ENCODE measurements at places on chromosomes 6 and 20. TPM values are rescaled to one million over a fixed set of nuclear protein-coding genes. Genes with fewer than 3 reads are reported as not detected.

DNA sequence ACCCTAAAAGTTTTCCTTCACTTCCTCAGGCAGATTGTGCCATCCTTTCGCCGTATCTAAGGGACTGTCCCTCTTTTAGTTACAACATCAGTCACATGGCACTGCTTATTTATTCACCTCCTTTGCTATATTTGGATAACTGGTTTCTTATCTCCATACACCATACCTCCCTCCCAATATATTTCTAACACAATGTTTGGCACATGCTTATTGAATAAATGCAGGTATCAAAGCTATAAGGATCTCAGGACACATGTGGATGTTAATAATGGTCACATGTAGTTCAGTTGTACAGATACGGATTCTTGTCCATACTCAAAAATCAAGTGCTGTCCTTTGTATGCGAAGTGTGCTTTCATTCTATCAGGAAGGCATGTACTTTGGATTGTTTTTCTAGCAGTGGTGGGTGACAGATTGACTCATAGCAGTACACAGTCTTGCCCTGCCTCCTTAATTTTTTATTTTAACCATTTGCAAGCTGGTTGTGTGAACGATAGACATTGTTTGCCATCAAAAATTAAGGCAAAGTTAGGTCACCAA is 407.1 kb upstream of the RUNX2 start:
- H3K4me1 ChIP-seq: no peaks in the 10 kb centered on the region
- DNase-seq: no peak
- H3K27me3 ChIP-seq: no peaks in the 10 kb centered on the region
- no peak overlapping the region for H3K4me3 ChIP-seq
- no peak overlapping the region for H3K27ac ChIP-seq

GRCh38 chr6:42916288-42916687 is 435 bp downstream of the PTCRA start:
- H3K27ac ChIP-seq: no peak overlapping the region
- no peak for DNase-seq
- no peaks in the 10 kb centered on the region for H3K36me3 ChIP-seq

GRCh38 chr6:45921691-45922281 is 93.9 kb downstream of the CLIC5 start:
- no peak overlapping the region for H3K27ac ChIP-seq
- no peak overlapping the region for H3K4me3 ChIP-seq
- DNase-seq: no peak
- peaks cover 26% of the 10 kb centered on the region for H3K4me1 ChIP-seq
- H3K36me3 ChIP-seq: peaks cover 4% of the 10 kb centered on the region

- no peak overlapping the region for H3K4me3 ChIP-seq
- no peaks in the 10 kb centered on the region for H3K36me3 ChIP-seq
- no peak for DNase-seq
- peaks cover 8% of the 10 kb centered on the region for H3K4me1 ChIP-seq
Measured at GRCh38 chr20:20213526-20214121, 154.3 kb upstream of the INSM1 start.

GRCh38 chr6:128491100-128491581 is 29.3 kb downstream of the PTPRK start:
- peak overlapping the region; percentile 59 for H3K27ac ChIP-seq
- H3K4me1 ChIP-seq: peaks cover 50% of the 10 kb centered on the region
- H3K36me3 ChIP-seq: no peaks in the 10 kb centered on the region
- H3K27me3 ChIP-seq: no peaks in the 10 kb centered on the region
- H3K4me3 ChIP-seq: no peak overlapping the region

DNA sequence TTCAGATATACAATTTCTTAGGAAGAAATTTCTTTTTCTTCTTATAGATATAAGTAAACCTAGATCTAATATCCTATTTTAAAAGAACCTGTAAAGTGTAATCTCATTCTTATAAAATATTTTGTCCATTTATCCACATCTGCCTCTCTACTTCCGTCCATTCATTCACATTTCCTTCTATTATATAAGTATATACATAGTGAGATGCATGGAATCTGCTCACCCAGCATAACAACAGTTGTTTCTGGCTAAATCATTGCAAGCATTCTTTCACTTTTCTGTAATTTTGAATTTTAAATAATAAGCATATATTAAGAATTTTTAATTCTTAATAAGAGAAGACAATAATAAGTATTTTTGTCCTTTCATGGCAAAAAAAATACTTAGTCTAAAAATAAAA is 45.4 kb downstream of the CEP162 start:
- H3K4me3 ChIP-seq: no peak overlapping the region
- no peaks in the 10 kb centered on the region for H3K27me3 ChIP-seq
- no peak overlapping the region for H3K27ac ChIP-seq
- no peaks in the 10 kb centered on the region for H3K36me3 ChIP-seq
- DNase-seq: no peak
- no peaks in the 10 kb centered on the region for H3K4me1 ChIP-seq

- no peaks in the 10 kb centered on the region for H3K27me3 ChIP-seq
- no peak overlapping the region for H3K4me3 ChIP-seq
- H3K27ac ChIP-seq: no peak overlapping the region
- no peak for DNase-seq
Measured at GRCh38 chr20:6920991-6921613, 153.6 kb downstream of the BMP2 start.

- no peaks in the 10 kb centered on the region for H3K4me1 ChIP-seq
- no peak overlapping the region for H3K4me3 ChIP-seq
- H3K27me3 ChIP-seq: no peaks in the 10 kb centered on the region
- H3K36me3 ChIP-seq: no peaks in the 10 kb centered on the region
- DNase-seq: no peak
Measured at GRCh38 chr20:24894488-24894887, 54.6 kb upstream of the CST7 start.

GRCh38 chr20:51696304-51697071 is 71.7 kb downstream of the ATP9A start:
- no peak overlapping the region for H3K4me3 ChIP-seq
- no peak for DNase-seq
- peaks cover 30% of the 10 kb centered on the region for H3K4me1 ChIP-seq
- no peaks in the 10 kb centered on the region for H3K36me3 ChIP-seq

GRCh38 chr6:25002326-25003091 is 66.7 kb upstream of the RIPOR2 start:
- peaks cover 15% of the 10 kb centered on the region for H3K4me1 ChIP-seq
- no peaks in the 10 kb centered on the region for H3K36me3 ChIP-seq
- no peak overlapping the region for H3K4me3 ChIP-seq
- no peaks in the 10 kb centered on the region for H3K27me3 ChIP-seq
- H3K27ac ChIP-seq: no peak overlapping the region

- no peaks in the 10 kb centered on the region for H3K4me1 ChIP-seq
- H3K4me3 ChIP-seq: no peak overlapping the region
- H3K27ac ChIP-seq: no peak overlapping the region
- no peaks in the 10 kb centered on the region for H3K36me3 ChIP-seq
- no peaks in the 10 kb centered on the region for H3K27me3 ChIP-seq
Measured at GRCh38 chr6:111243095-111243494, 155.8 kb downstream of the SLC16A10 start.

DNA sequence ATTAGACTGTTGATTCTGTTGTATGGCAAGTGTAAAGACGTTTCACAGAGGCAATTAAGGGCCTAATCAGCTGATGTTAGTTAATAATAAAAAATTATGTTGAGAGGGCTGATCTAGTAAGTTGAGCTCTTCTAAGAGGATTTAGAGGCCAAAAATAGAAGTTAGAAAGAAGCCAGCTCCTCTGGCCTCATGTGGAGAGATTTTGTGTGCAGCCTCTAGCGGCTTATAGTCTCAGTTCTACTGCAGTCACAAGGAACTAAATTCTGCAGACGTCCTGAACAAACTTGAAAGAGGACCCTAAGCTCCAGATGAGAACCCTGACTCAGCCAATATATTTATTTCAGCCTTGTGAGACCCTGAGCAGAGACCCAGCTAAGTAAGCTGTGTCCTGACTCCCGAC is 498.6 kb downstream of the BTBD3 start:
- H3K27ac ChIP-seq: no peak overlapping the region
- H3K4me3 ChIP-seq: no peak overlapping the region
- DNase-seq: no peak
- no peaks in the 10 kb centered on the region for H3K36me3 ChIP-seq

DNA sequence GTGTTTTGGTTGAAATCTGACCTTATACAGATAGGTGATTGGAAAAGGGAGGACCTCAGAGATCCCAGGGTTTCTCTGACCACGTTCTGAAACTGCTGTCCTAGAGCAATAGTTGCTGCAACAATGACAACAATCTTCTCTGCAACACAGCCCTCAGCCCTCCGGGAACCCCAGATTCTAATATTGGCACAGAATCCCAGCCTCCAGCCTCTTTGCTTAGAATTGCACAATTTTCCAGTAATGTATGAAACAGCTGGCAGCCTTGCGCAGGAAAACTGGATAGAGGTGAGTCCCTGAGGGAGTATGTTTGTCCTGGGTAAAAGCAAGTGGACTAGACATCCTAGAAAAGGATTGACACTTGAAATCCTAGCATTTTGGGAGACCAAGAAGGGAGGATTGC is 30.4 kb upstream of the PNRC1 start:
- no peak for DNase-seq
- H3K27me3 ChIP-seq: peaks cover 34% of the 10 kb centered on the region
- H3K36me3 ChIP-seq: no peaks in the 10 kb centered on the region
- no peak overlapping the region for H3K27ac ChIP-seq

DNA sequence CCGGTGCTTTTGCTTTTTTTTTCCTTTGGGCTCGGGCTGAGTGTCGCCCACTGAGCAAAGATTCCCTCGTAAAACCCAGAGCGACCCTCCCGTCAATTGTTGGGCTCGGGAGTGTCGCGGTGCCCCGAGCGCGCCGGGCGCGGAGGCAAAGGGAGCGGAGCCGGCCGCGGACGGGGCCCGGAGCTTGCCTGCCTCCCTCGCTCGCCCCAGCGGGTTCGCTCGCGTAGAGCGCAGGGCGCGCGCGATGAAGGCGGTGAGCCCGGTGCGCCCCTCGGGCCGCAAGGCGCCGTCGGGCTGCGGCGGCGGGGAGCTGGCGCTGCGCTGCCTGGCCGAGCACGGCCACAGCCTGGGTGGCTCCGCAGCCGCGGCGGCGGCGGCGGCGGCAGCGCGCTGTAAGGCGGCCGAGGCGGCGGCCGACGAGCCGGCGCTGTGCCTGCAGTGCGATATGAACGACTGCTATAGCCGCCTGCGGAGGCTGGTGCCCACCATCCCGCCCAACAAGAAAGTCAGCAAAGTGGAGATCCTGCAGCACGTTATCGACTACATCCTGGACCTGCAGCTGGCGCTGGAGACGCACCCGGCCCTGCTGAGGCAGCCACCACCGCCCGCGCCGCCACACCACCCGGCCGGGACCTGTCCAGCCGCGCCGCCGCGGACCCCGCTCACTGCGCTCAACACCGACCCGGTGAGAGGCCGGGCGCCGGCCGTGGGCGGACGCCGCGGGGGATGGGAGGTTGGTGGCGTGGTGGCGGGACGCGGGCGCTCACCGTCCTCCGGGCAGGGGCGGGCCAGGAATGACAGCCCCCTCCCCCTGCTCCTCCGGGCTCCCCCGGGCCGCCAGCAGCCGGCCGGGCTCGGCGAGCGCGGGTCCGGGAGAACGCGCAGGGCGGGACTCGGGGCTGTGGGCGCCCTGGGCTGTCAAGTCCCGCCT is 606 bp downstream of the ID4 start:
- H3K27ac ChIP-seq: no peak overlapping the region
- H3K27me3 ChIP-seq: peaks cover 38% of the 10 kb centered on the region
- H3K36me3 ChIP-seq: no peaks in the 10 kb centered on the region
- peaks cover 36% of the 10 kb centered on the region for H3K4me1 ChIP-seq

- H3K4me1 ChIP-seq: no peaks in the 10 kb centered on the region
- no peak overlapping the region for H3K4me3 ChIP-seq
- H3K27me3 ChIP-seq: no peaks in the 10 kb centered on the region
Measured at GRCh38 chr6:41798901-41799558, 11.5 kb downstream of the TOMM6 start.

GRCh38 chr6:156545021-156545420 is 232.2 kb upstream of the ARID1B start:
- no peaks in the 10 kb centered on the region for H3K36me3 ChIP-seq
- no peaks in the 10 kb centered on the region for H3K27me3 ChIP-seq
- H3K4me3 ChIP-seq: no peak overlapping the region
- DNase-seq: no peak
- H3K4me1 ChIP-seq: no peaks in the 10 kb centered on the region
- no peak overlapping the region for H3K27ac ChIP-seq

DNA sequence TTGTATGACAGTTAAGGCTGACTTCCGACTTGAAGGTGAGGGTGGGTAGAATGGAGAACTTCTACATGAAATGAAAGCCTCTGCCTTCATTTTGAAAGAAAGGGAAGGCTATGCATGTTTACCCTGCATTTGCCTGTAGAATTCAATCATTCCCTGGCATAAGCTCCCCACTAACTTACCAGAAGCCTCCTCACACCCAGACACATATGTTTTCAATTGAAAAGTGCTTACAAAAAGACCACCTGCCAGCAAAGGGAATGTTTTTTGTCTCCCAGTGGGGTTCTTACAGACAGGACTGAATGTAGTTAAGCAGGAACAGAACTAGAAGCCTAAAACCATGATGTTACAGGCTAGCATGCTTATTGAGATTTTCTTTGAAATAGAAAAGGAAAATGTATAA is 392.1 kb upstream of the HSF2 start:
- peaks cover 31% of the 10 kb centered on the region for H3K4me1 ChIP-seq
- peak; percentile 32 for DNase-seq
- no peaks in the 10 kb centered on the region for H3K27me3 ChIP-seq
- H3K36me3 ChIP-seq: no peaks in the 10 kb centered on the region

DNA sequence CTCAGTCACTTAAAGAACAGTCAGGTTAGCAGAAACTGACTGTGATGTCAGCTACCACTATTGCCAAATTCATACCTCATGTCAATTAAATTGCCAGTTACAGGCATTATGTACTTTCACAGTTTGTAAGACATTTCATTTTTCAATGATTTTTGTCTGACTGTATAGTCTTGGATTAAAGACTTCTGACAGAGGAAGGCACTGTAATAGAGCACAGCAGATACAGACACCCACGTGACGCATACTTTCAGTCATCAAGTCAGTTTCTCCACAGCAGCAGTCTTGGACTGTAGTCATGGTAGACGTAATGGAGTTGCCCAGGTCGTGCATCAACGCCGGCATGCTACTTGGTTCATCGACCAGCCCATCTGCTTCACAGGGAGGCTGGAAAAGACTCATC is 29.5 kb upstream of the ELOVL5 start:
- no peak overlapping the region for H3K27ac ChIP-seq
- H3K4me3 ChIP-seq: no peak overlapping the region

GRCh38 chr20:295804-296203 is 1.6 kb upstream of the ZCCHC3 start:
- H3K36me3 ChIP-seq: no peaks in the 10 kb centered on the region
- no peak overlapping the region for H3K4me3 ChIP-seq
- H3K27me3 ChIP-seq: peaks cover 37% of the 10 kb centered on the region
- H3K4me1 ChIP-seq: peaks cover 29% of the 10 kb centered on the region
- no peak overlapping the region for H3K27ac ChIP-seq

DNA sequence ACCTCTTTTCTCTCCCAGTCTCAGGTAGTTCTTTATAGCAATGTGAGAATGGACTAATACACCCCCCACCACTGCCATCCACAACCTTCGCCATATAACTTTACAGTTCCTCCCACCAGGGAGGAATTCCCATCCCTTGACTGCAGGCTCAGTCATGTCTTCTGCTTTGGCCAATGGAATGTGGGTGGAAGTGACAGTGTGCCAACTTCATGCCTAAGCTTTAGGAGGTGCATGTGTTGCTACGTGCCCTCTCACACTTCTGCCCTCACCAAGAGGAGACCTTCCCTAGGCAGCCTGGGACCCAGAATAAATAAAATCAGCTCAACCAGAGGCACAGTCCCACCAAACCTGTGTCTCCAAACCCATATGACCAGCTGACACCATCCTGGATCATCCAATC is 33.0 kb upstream of the LRRN4 start:
- H3K4me3 ChIP-seq: no peak overlapping the region
- peaks cover 7% of the 10 kb centered on the region for H3K36me3 ChIP-seq
- DNase-seq: no peak

MEP1A gene
- not detected for total RNA-seq

ZNF311 gene
- total RNA-seq: 1.8 TPM

OPRL1 gene
- 1.1 TPM for total RNA-seq

IMPG1 gene
- total RNA-seq: not detected

SAMHD1 gene
- total RNA-seq: 50.3 TPM

Measured in GM23338 (cell line).